Activated T-helper 1 cell treated with anti-CD3 and anti-CD28 coated beads, Interleukin-12 subunit alpha, Interleukin-12 subunit beta, Interleukin-2, Interleukin-4 antibody, amounts not matched to agents 30 ng/mL and 10 ng/mL and 1 ng/mL, durations not matched to agents 14 hours and 24 hours and 36 hours (primary cell): ENCODE measurements at places on chromosomes 3 and 15. TPM values are rescaled to one million over a fixed set of nuclear protein-coding genes. Genes with fewer than 3 reads are reported as not detected.

DNA sequence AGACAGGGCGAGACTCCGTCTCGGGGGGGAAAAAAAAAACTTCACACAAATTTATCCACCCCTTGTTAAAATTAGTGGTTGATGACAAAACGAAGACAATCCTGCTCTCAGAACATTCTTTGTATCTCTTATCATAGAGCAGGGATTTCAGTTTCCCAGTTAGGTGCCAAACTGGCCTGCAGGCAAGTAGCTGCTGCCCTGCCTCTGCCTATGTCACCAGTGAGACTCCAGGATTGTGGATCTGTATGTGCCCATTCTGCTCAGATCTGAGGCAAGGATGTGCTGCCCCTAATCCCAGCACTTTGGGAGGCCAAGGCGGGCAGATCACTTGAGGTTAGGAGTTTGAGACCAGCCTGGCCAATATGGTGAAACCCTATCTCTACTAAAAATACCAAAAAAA, 54.4 kb downstream of the IQGAP1 start:
- peaks cover 42% of the 10 kb centered on the region for H3K36me3 ChIP-seq
- no peak overlapping the region for H3K27ac ChIP-seq
- no peak overlapping the region for H3K4me3 ChIP-seq
- no peaks in the 10 kb centered on the region for H3K27me3 ChIP-seq
- DNase-seq, result no peak

- no peak overlapping the region for H3K4me3 ChIP-seq
- H3K36me3 ChIP-seq, result no peaks in the 10 kb centered on the region
- no peak for DNase-seq
These were observed 91.2 kb downstream of the DUT start for GRCh38 chr15:48422401-48422800.

GRCh38 chr3:179958759-179959158, 78.0 kb downstream of the PEX5L start:
- peaks cover 32% of the 10 kb centered on the region for H3K4me1 ChIP-seq
- no peak overlapping the region for H3K27ac ChIP-seq
- H3K4me3 ChIP-seq, result no peak overlapping the region
- no peak for DNase-seq

- DNase-seq, result no peak
- H3K4me1 ChIP-seq, result peaks cover 29% of the 10 kb centered on the region
These were observed 15.2 kb downstream of the RMDN3 start for GRCh38 chr15:40739854-40740253.

- H3K27me3 ChIP-seq, result peaks cover 3% of the 10 kb centered on the region
- H3K4me3 ChIP-seq, result no peak overlapping the region
- H3K4me1 ChIP-seq, result peaks cover 47% of the 10 kb centered on the region
- peak overlapping the region; percentile 99 for H3K27ac ChIP-seq
These were observed 32.5 kb downstream of the GRK7 start for GRCh38 chr3:141795741-141796080.

DNA sequence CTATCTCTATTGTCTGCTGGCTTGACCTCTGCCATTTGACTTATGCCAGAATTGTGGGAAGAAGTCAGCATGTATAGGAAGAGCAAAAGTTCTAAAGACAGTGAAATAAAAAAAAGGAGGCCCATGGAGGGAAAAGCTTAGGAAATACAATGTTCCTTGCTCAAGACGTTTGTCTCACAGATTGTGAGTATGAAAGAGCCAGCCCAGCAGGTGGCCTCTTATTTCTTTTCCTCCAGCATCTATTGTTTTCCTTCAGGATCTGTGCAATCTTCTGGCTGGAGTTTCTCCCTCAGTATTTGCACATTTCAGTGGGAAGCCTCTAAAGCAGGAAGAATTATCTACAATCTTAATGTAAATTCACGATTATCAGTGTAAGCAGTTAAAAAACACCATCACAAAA, 43.7 kb downstream of the ZDHHC3 start:
- H3K4me1 ChIP-seq, result peaks cover 10% of the 10 kb centered on the region
- DNase-seq, result no peak
- no peak overlapping the region for H3K4me3 ChIP-seq
- peaks cover 12% of the 10 kb centered on the region for H3K36me3 ChIP-seq
- H3K27me3 ChIP-seq, result no peaks in the 10 kb centered on the region
- H3K27ac ChIP-seq, result no peak overlapping the region

- no peak overlapping the region for H3K27ac ChIP-seq
- no peak overlapping the region for H3K4me3 ChIP-seq
- H3K27me3 ChIP-seq, result peaks cover 3% of the 10 kb centered on the region
- DNase-seq, result no peak
- H3K36me3 ChIP-seq, result no peaks in the 10 kb centered on the region
These were observed 12.5 kb downstream of the GASK1A start for GRCh38 chr3:42991341-42992315.

- H3K27me3 ChIP-seq, result peaks cover 29% of the 10 kb centered on the region
- DNase-seq, result no peak
- no peak overlapping the region for H3K27ac ChIP-seq
- no peaks in the 10 kb centered on the region for H3K4me1 ChIP-seq
- no peak overlapping the region for H3K4me3 ChIP-seq
- H3K36me3 ChIP-seq, result no peaks in the 10 kb centered on the region
These were observed 7.5 kb upstream of the A4GNT start for GRCh38 chr3:138139691-138140090.

DNA sequence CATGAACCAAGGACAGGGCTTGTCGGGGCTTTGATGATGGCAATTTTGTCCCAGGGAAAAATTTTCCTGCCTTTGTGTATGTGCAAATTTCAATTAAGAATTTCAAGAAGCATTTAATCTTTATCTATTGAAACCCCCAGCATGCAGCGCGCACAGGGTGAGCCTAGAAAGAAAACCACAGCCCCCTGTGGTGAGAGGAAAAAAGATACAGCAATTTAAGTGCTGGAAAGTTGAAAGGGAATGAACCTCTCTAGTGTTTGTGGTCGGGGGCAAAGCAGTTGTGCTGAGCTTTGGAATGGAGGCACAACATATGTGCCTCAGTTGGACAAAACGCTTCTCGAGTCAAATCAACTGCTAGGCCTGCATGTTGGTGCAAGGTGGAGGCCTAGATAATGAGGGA, 111.8 kb upstream of the C15orf61 start:
- H3K4me3 ChIP-seq, result no peak overlapping the region
- no peak overlapping the region for H3K27ac ChIP-seq
- no peak for DNase-seq

The EFCAB12 gene
- total RNA-seq, result 0.32 and 0.34 TPM in 2 replicates

The RSRC1 gene
- total RNA-seq, result 41.1 and 41.8 TPM in 2 replicates

The C3orf22 gene
- total RNA-seq, result not detected in 2 replicates

The IL17RD gene
- 0.15 TPM in 1 of 2 replicates, not detected in the other for total RNA-seq

The PLOD2 gene
- total RNA-seq, result 1.4 and 2.0 TPM in 2 replicates
